Urinary bladder (tissue), 4 donors: ENCODE measurements at places on chromosomes 1 and 21. TPM values are rescaled to one million over a fixed set of nuclear protein-coding genes. Genes with fewer than 3 reads are reported as not detected.

GRCh38 chr1:29459620-29459945 lies 223.3 kb downstream of the PTPRU start:
- DNase-seq = no peak

- DNase-seq = no peak
Measured at GRCh38 chr1:162351246-162351842, 25.3 kb downstream of the SPATA46 start.

DNA sequence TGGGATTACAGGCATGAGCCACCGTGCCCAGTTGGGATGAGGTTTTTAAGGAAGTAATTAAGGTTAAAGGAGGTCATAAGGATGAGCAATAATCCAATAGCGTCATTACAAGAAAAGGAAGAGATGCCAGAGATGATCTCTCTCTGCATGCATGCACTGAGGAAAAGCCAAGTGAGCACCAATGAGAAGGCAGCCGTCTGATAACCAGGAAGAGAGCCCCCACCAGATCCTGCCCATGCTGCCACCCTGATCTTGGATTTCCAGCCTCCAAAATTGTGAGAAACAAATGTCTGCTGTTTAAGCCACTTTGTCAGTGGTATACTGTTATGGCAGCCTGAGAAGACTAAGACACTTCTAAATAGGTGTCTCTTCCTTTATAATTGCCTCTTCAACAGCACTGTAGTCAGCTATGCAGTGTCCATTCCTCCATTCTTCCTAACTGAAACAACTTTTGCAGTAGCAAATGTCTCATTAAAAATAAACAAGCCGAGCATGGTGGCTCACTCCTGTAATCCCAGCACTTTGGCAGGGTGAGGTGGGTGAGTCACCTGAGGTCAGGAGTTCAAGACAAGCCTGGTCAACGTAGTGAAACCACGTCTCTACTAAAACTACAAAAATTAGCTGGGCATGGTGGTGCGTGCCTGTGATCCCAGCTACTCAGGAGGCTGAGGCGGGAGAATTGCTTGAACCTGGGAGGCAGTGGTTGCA lies 216.2 kb upstream of the RUNX1 start:
- DNase-seq = no peak

- no peak for DNase-seq
Measured at GRCh38 chr21:31162079-31162699, 123.9 kb upstream of the KRTAP19-8 start.

DNA sequence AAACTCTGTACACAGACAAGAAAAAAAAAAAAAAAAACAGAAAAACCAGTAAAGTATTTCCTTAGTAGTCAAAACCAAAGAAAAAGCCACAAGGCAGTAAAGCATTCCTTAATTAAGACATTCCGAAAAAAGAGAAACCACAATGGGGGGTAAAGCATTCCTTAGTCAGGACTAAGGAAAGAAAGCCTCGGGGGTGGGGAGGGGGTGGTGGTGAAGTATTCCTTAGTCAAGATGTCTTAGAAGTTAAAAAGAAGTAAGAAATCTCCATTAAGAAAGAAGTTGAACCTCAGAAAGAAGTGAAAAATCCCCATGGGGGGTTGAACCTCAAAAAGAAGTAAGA lies 28.2 kb upstream of the FMO1 start:
- no peak for DNase-seq

GRCh38 chr1:165225062-165225461 lies 131.5 kb downstream of the LMX1A start:
- no peak for DNase-seq

GRCh38 chr21:46054451-46054881 lies 43.4 kb upstream of the COL6A2 start:
- DNase-seq = no peak

GRCh38 chr1:6328696-6329095 lies 64.9 kb downstream of the ACOT7 start:
- no peak for DNase-seq

Gene FAM167B
- 8.2 TPM for polyA plus RNA-seq

Gene NDC1
- 6.6 TPM for polyA plus RNA-seq

Gene SPATA6
- polyA plus RNA-seq = 10.4 TPM

Gene CD1B
- 0.09 TPM for polyA plus RNA-seq
